ENCODE measurements at places on chromosomes 16 and 17.

DNA sequence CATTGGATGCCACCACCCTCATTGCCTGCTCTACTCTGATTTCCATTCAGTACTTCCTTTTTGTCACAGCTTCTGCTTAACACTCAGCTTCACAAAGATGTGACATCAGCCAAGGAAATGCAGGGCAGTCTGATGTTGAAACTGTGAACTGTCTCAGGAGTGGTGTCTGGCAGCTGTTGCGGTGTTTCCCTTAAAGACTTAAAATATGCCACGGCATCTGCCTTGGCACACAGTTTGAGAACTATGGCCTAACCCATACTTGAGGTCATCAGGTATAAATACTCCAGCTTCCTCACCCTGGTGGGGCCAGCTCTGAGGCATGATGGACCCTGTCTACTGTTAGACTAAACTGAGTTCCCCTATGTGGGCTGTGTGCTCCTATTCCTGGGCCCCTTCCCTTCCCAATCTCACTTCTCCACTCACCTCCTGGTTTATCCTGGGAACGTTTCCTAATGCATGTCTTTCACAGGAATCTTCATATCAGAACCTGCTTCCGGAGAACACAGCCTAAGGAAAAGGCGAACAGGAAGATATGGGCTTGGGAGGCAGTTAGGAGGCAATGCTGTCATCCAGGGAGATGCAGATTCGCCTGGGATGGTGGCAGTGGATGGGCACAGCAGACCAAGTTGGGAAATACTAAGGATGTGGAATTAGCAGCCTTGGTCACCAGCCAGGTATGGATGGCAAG is 96.5 kb downstream of the WSCD1 start:
- peak; percentile 37 for DNase-seq

GRCh38 chr17:80999536-81000333 is 8.1 kb downstream of the CHMP6 start:
- no peak for DNase-seq

GRCh38 chr16:22660441-22661160 is 149.9 kb downstream of the NPIPB5 start:
- no peak for DNase-seq

- no peak for DNase-seq
These were observed 69.7 kb downstream of the VAT1L start for GRCh38 chr16:77858060-77858459.

DNA sequence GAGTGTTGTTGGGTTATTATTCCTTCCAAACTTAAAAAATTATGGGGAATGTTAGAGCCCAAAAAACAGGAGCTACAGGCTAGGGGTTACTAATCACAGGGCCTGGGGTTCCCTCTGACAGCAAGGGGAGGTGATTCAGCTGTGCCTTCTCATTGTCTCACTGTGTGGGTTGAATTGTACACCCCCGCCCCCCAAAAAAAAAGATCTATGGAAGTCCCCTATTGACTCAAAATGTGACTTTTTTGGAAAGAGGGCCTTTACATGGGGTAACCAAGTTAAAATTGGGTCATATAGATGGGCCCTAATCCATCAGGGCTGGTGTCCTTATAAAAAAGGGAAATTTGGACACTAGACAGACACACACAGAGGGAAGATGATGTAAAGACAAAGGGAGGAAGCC is 190.2 kb downstream of the SOX9 start:
- DNase-seq, result no peak

DNA sequence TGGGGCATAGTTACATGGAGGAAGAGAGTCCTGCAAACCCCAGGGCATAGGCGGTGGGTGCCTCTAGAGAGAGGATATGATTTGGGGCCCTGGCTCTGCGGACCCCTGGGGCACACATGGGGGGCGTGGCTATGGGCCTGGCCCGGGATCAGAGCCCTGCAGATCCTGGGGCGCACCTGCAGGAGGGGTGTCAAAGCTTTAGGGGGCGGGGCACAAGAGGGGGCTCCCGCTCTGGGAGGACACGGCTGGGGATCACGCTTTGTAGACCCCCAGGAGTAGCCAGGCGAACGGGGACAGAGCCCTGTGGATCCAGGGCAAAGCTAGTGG is 497 bp downstream of the BCL7C start:
- no peak for DNase-seq

DNA sequence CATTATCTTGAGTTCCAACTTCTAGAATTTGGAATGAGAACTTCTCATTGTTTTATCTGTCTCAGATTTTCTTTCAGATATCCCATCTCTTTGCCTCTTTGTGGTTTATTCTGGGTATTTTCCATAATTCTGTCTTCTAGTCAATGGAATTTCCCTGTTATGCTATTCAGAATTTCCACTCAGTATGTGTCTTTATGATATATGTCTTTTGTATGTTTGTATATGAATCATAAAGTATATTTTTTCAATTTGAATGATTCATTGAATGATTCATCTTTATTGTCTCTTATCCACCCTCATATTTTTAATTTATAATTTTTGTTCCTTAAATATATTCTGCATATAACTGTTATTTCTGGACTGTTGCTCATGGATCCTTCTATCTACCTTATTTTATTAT is 729.7 kb upstream of the GOT2 start:
- DNase-seq, result no peak

- no peak for DNase-seq
These were observed 13.8 kb downstream of the CASKIN2 start for GRCh38 chr17:75501378-75502071.

GRCh38 chr16:35733278-35733965 is 2274.0 kb downstream of the TP53TG3F start:
- DNase-seq, result no peak

- no peak for DNase-seq
These were observed 399.7 kb upstream of the RBFOX1 start for GRCh38 chr16:6932871-6933385.

DNA sequence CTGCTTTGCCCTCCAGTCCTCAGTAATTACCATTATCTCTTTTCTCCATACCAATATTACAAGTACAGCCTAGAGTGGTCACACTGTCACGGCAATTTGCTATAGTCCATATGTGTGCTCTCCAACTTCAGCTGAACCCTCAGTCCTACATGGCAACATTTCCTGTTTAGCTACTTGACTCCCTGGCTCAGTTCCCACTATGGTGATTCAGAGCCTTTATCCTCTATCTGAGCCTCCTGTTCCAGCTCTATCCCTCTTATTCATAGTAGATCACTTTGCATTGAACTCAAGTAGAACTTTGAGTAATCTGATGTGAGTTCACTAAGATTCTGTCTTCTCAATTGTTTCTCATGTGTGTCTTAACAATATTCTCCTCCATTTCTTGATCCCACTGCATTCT is 43.7 kb upstream of the GOSR1 start:
- no peak for DNase-seq

GRCh38 chr16:51538707-51539498 is 387.8 kb upstream of the SALL1 start:
- no peak for DNase-seq

- no peak for DNase-seq
These were observed 198.4 kb upstream of the TBX2 start for GRCh38 chr17:61201211-61201610.

DNA sequence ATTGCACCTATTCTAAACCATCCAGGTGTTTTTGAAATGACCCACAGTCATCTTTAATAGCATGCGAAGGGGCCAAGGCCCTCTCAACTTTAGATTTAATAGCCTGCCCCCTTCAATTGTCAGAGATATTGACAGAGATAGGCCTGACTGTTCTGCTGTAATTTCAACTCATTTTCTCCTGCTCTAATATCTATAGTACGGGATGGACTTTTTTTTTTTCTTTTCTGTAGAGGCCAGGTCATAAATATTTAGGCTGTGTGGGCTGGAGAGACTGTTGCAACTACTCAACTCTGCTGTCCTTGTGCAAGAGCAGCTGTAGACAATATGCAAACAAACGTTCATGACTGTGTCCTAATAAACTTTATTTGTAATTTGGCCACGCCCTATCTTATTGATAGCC is 24.7 kb upstream of the KRT20 start:
- DNase-seq, result no peak

GRCh38 chr16:73616166-73616753 is 568.3 kb upstream of the ZFHX3 start:
- no peak for DNase-seq

DNA sequence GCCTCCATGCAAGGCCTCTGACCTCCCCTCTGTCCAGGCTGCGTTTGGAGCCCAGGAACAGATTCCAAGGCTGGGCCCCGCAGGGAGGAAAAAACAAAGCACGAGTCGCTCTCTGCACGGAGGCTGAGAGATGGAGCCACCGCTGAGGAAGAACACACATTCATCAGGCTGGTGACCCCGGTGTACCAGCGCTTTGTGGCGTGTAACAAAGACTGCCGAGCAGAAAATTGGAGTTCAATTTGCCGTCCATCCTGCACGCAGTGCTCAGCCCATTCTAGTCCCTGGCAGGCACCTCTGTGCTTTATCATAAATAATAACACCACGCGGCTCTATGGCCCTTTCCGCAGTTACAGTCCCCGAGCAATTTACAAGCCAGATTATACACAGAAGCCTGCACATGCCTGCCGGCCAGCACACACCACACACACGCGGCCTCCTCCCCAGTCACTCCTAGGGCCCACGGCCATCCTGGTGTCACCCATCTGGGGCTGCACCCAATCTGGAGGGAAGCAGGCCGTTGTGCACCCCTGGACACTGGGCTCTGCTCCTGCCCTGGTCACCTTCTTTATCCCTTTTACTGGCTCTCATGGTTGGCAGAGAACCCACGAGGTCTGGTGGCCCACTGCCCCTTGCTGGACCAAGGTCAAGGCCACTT is 124.4 kb downstream of the SDK2 start:
- DNase-seq, result no peak

- DNase-seq, result no peak
These were observed 101.5 kb upstream of the CNTNAP4 start for GRCh38 chr16:76175718-76176117.

DNA sequence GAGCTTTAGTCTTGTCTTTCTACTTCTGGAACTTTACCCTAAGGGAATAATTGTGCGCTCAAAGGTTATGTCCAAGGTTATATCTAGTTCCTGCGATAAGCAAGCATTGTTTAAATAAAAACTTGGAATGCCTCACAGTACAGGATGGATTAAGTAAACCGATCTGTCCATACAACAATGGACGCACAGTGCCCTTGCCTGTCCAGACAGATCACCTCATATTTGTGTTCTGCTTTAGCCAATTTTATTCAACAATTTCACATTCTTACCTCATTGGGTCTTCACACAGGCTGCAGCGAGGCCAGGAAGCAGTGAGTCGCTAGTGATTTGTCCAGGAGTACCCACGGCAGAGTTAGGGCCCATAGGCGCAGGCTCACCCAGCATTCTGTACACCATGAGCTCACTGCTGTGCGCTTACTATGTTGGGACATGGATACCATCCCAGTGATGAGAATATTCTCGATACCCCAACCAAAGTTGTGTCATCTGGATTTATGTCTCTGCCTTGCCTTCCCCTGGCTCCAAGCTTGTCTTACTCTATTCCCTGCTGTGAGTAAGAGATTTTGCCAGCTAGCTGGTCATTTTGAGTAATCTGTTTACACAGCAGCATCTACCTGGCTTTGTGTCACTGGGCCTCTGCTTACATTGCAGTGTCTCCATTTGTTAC is 39.8 kb downstream of the USP43 start:
- DNase-seq, result no peak

DNA sequence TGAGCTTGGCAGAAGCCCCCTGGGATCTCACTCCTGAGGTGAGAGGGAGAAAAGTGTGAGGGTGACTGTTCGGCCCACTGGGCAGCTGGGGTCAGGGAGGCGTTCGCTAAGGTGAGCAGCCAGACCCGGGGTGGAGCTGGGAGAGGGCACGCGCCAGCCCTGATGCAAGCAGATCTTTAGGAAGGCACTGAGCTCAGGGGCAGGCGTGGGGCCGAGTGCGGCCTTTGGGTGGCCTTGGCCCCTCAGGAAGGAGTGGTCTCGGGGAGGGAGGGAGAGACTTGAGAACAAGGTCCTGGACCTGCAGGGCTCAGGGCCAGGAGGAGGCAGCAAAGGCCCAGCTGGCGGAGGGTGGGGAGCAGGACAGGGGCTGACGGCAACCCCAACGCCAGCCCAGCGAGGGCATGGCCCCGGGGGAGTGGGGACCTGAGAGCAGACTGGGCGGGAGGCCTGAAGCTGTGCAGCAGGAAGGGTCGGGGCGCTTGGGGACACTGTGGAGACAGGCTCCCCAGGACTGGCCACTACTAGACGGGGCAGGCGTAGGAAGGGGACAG is 14.5 kb upstream of the WDR45B start:
- DNase-seq, result no peak

DNA sequence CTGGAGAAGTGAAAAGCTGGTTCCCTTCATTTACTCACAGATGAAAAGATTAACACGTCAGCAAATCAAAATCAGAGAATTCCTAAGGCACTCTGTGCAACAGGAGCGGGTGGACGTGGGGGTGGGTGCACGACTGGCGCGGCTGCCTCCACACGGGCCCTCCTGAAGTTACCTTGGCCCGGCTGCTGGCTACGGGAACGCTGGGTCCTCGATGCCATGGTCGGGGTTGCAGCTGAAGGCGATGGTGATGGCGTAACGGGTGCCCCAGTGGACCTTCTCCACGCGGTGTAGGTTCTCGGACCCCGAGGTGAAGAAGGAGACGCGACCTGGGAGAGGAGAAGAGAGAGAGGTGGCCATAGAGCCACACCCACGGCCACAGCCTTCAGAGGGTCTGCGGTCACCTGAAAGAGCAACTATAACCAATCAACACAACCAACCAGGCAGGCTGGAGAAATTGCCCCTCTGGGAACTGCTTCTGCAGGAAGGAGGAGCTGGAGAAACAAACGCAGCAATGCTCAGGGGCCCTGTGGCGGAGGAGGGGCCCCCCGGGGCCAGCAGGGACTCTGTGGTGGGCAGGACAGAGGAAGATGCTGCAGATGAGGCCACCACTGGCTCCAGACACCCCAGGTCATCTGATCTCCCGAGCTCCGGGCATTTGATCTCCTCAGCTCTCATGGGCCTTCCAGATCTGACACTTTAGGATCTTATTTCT is 20.8 kb downstream of the UTS2R start:
- no peak for DNase-seq

- DNase-seq, result no peak
These were observed 85.0 kb upstream of the DNAJA2 start for GRCh38 chr16:47058295-47059086.

GRCh38 chr17:75664099-75664549 is 2.8 kb downstream of the RECQL5 start:
- DNase-seq, result no peak

- no peak for DNase-seq
These were observed 8.0 kb downstream of the SMG6 start for GRCh38 chr17:2295575-2295974.

- DNase-seq, result no peak
These were observed 35.0 kb upstream of the ZNF423 start for GRCh38 chr16:49890876-49891275.

- DNase-seq, result no peak
These were observed 248.2 kb upstream of the MAF start for GRCh38 chr16:79848719-79849118.
